ENCODE measurements at places on chromosomes 4 and X. TPM values are rescaled to one million over a fixed set of nuclear protein-coding genes. Genes with fewer than 3 reads are reported as not detected.

GAGE12J gene
- total RNA-seq = not detected

CCDC120 gene
- 5.1 TPM for total RNA-seq

ADGRG4 gene
- total RNA-seq = not detected

GRCh38 chr4:140952717-140953116, 180.6 kb downstream of the RNF150 start:
- no peak for DNase-seq
- H3K27me3 ChIP-seq = no peaks in the 10 kb centered on the region
- H3K4me3 ChIP-seq = no peak overlapping the region
- no peaks in the 10 kb centered on the region for H3K36me3 ChIP-seq

GRCh38 chr4:116397291-116397690, 688.1 kb downstream of the TRAM1L1 start:
- no peaks in the 10 kb centered on the region for H3K36me3 ChIP-seq
- H3K4me3 ChIP-seq = no peak overlapping the region
- H3K27ac ChIP-seq = no peak overlapping the region
- no peak for DNase-seq

- no peaks in the 10 kb centered on the region for H3K36me3 ChIP-seq
- H3K27me3 ChIP-seq = no peaks in the 10 kb centered on the region
- H3K4me1 ChIP-seq = no peaks in the 10 kb centered on the region
- no peak for DNase-seq
These were observed 145.9 kb downstream of the DMD start for GRCh38 chrX:33065415-33065814.

DNA sequence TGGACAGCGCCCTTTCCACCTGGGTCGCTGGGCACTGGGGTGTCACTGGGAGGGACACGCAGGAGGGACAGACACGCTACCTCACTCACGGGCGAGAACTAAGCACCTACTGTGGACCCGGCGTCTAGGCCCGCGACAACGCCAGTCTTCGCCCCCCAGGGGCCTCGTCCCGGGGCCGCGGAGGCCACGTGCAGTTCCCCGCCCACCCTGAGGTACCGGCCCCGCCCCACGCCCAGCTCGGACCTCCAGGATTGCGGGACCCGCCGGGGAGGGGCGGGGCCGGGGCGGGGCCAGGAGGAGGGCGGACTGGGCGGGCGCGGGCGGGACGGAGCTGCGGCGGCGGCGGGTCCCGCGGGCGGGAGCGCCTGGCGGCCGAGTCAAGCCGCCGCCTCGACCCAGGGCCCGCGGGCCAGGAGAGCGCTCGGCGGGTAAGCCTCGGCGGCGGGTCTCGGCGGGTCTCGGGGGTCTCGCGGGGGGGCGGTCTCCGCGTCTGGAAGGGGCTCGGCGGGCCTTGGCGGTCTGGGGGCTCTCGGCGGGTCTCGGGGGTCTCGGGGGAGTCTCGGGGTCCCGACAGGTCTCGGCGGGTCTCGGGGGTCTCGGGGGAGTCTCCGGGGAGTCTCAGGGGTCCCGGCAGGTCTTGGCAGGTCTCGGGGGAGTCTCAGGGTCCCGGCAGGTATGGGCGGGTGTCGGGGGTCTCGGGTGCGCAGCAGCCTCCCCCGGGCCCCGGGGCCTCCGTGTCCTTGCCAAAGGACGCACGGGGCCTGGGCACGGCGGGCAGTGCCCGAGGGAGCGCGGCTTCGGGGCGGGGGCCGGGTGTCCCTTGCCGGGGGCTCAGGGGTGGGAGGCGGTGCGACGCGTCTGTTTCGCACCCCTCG, at the start of gene SH3BP2:
Gene SH3BP2, plus strand, starts transcription at position 375 of the 875 bp plus-strand sequence. CDS start 27,533 bp downstream, outside the sequence.
- no peaks in the 10 kb centered on the region for H3K36me3 ChIP-seq
- H3K4me3 ChIP-seq = peak within 1 kb of the TSS; percentile 48
- H3K27ac ChIP-seq = peak within 1 kb of the TSS; percentile 33
- H3K4me1 ChIP-seq = peaks cover 37% of the 10 kb centered on the region
- H3K27me3 ChIP-seq = no peaks in the 10 kb centered on the region

Data from CD8-positive, alpha-beta memory T cell (primary cell).